ENCODE measurements at places on chromosomes 2 and 18.

GRCh38 chr2:28970464-28971160, 10.5 kb upstream of the TOGARAM2 start:
- DNase-seq: no peak

DNA sequence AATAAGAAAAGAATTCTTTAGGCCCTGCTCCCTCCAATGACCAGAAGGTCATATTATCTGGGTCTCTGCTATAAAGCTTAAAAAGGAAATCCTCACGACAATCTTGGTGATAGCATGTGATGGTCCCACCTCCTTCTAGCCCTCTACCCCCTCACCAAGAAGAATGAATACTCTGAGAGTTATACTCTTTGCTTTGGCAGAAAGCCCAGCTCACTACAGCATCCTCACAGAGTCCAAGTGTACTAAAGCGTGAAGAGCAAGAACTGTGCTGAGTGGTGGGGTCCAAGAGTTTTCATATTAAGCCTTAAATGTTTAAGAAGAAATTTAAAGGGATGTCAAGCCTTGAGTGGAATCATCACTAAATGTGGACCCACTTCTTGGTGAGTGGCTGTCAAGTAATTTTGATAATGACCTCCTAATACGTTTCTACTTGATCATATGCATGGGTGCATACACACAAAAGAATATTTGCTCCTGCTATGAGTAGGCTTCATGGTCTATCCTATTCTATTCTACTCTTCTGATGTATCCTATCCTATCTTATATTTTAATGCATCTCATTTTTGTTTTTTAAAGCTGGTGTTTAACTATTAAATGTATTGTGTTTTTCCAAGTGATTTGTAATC, 16.5 kb upstream of the SERPINB7 start:
- no peak for DNase-seq

DNA sequence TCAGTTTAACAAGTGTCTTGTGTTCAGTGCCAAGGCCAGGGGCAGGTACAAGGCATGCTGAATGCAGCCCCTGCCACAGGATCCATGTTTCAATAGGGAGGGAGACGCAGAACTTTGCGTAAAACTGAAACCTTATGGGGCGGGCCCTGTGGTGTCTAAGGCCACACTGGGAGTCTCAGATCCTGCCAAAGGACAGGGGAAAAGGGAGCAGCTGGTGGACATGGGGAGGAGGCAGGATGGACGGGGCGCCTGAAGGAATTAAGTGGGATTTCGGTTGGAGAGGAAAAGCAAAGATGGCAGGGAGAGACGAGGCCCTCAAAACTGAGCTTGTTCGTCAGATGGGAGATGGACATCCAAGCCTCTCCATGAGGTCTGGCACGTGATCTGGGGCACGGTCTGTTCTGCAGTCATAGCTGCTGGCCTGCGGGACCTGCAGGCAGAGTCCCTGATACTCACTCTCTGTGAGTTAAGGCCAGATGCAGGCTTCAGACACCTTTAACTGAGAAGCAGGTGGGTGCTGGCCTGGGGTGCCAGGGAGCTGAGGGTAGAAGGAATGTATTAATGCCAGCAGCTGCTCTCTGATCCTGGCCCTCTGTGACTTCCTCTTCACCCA, 48.8 kb downstream of the TCF7L1 start:
- DNase-seq: no peak

DNA sequence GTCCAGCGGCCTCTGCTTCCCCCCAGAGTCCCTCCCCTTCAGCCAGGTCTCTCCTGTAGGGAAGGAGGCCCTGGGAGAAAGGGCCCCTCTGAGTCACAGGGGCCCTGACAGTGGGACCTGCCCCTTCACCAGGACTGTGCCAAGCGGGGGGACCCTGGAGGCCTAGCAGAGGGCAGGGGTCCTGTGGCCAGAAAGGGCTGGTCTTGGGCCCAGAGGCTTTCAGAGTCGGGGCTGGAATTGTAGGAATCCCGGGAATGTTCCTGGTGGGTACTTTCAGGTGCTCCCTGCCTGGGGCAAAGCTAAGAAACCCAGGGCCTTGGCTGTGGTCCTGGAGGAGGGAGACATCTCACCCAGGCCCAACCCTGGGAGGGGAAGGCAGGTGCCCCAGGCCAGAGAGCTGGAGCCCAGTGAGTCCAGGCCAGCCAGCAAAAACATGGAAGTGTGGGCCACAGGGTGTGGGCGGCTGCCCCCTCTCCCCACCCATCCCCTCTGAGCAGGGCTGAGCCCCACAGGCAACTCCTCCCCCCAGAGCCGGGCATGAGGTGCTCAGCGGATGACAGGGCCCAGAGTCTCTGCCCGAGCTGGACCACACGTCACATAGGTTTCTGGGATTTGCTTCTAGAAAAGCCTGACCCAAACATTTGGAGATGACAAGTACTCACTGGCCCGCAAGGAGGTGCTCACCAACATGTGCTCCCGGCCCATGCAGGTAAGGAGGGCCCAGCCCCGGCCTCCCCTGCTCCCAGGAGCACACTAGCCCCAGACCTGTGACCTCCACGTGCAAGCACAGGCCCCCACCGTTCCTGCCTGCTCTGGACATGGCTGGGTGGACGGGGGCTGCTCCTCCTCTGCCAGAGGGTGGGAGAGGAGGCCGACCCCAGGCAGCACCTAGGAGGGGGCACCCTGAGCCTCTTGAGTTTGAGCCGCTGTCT, 48.2 kb upstream of the ALPP start:
- no peak for DNase-seq

GRCh38 chr2:207423886-207424285, 105.9 kb upstream of the CREB1 start:
- no peak for DNase-seq

DNA sequence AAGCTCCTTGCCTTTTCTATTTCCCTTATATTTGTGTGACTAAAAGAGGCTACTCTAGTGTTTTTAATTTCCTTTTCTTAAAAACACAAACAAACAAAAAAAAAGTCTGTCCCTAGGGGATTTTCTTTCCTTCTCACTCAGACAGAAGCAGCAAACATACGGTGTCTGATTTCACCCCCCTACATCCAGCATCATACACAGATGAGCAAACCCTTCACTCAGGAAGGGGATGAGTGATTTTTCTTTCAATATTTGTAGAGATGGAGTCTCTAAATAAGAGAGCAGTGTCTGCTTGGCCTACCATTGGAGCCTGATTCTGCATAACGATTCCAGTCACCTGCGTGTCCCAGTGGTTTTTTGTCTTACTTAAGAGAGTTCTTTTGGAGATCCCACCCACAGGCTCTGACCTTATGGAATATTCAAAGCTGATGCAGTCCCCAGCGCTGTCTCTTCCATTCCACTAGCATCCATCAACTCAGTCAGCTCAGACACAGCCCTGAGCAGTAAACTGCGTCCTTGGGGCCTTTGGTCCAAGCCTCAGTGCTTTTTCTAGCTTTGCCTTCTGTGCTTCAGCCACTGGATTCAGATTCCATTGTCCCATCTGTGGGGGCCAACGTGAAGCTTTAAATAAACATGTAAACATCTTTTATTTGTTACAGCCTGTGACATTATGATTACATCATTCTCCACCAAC, 52.6 kb upstream of the TPO start:
- DNase-seq: no peak

DNA sequence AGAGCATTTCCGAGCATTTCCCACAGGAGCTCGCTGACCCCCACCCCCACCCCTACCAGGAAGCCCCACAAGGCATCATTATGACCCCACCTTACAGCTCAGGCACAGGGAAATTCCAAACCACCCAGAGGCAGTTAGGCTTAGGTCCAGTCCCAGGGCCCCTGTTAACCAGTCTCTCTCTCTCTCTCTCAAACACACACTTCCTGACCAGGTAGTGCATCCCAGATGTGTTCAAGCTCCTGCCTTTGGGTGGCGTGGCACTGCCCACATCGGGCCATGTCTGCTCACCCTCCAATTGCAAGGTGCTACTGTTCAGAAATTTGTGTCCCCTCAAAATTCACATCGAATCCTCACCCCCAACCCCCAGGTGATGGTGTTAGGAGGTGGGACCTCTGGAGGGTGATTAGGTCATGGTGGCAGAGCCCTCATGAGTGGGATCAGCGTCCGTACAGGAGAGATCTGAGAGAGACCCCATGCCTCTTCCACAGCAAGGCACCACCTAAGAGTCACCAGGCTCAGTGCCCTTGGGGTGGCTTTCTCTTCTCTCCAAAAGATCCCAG, 8.8 kb downstream of the COPS9 start:
- DNase-seq: no peak

GRCh38 chr18:36522509-36522908, 225.0 kb downstream of the FHOD3 start:
- peak; percentile 33 for DNase-seq

GRCh38 chr2:223526106-223526505, 76.1 kb downstream of the SCG2 start:
- no peak for DNase-seq

GRCh38 chr18:29078273-29078672, 901.3 kb upstream of the CDH2 start:
- DNase-seq: no peak

DNA sequence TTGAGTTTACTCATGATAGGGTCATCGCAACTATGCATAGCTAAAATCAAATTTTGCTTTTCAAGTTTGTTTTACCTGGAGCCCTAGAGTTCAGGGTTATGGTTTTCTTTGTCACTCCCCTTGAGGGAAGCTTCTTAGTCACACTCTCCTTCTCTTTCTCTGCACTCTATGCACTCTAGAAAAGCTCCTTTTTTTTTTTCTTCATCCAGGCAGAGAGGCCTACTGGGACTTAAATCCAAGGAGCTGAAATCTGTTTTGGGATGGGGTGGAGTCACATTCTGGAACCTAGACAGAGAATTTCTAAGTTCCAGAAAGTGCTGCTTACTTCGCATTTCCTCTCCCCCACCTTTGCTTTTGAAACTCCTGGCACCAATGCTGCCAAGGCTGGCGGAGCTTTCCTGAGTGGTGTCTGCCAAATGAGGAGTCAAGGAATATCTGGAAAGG, 19.1 kb upstream of the IL18R1 start:
- no peak for DNase-seq

DNA sequence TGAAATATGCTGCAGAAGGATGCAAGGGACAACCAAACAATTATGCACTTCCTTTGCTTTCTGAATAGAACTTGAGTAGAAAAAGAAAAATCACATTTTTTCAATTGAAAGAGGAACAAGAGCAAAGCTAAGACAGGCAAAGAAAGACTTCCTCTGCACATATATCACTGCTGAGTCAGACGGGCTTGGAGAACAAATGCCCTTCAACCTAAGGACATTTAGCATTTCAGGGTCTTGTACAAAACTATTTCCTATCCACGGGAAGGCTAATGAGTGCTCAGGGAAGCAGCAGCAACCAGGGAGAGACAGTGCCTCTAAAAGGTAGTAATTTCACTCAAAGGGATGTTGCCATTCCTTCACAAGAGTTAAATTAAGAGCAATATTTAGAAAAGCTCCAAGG, 570.0 kb upstream of the GCFC2 start:
- no peak for DNase-seq

DNA sequence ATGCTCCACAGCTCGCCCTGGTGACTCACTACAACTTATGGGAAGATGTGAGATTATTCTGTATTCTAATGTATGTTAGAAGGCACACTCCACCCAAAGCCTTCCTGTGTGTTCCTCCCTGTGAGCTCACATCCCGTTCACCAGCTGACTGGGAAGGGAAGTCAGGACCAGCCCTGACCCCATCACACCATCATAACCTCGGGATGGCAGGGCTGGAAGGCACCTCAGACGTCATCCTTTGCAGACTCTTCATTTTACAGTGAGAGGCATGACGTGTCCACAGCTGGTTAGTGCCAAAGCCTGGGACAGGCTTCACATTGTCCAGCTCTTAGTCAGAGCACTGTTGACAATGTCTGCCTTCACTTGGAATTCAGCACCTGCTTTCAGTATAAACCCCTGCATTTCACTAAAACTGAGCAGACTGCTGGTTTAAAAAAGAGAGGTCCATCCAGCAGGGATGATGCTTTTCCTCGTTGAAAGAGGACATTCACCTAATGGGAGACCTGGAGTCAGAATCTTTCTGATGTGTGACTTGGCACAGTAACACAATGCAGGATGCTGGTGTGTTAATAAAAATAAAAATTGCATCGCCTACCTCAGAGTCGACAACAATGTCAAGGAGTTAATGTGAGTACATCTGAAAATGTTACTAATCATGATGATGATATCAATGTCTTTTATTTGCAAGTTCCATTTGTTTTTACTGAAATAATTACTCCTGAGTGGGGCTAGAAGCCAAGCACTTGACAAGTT, 418.0 kb upstream of the TNP1 start:
- no peak for DNase-seq
